Right ventricle myocardium inferior (tissue), 1 donor: ENCODE measurements at places on chromosomes 6 and 20. TPM values are rescaled to one million over a fixed set of nuclear protein-coding genes. Genes with fewer than 3 reads are reported as not detected.

Gene CLVS2
- not detected for total RNA-seq

Gene HLA-DRB1
- 32.4 TPM for total RNA-seq

Gene BPIFA1
- total RNA-seq: not detected

Gene SLC17A3
- not detected for total RNA-seq

Gene IBTK
- total RNA-seq: 27.6 TPM

Gene AVP
- 0.84 TPM for total RNA-seq

Gene MYLK2
- total RNA-seq: 0.35 TPM

Gene PHACTR3
- total RNA-seq: 9.9 TPM

Gene ZC2HC1B
- total RNA-seq: not detected

Gene HLA-DOA
- total RNA-seq: 1.5 TPM

Gene PRKN
- total RNA-seq: 19.5 TPM

Gene CCN5
- total RNA-seq: 13.6 TPM

Gene IL17A
- not detected for total RNA-seq

GRCh38 chr6:109794201-109794923 lies 103.3 kb downstream of the FIG4 start:
- DNase-seq: no peak

DNA sequence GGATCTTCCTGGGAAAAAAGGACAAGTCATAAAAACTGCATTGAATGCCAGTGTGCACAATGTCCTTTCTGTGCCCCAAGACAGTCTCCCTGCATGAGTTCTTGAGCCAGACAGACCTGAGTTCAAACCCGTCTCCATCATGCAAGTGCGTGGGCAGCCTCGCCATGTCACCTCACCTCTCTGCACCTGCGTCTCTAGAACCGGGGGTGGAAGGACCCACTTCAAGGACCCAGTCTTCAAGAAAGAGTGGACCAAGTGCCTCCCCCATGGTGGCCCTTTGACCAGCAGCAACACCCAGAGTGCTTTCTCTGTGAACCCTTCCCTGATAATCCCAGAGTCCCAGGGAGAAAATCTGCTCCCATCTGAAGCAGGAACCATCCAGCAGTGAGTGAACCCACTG lies 23.5 kb upstream of the ANGPT4 start:
- peak; percentile 67 for DNase-seq

DNA sequence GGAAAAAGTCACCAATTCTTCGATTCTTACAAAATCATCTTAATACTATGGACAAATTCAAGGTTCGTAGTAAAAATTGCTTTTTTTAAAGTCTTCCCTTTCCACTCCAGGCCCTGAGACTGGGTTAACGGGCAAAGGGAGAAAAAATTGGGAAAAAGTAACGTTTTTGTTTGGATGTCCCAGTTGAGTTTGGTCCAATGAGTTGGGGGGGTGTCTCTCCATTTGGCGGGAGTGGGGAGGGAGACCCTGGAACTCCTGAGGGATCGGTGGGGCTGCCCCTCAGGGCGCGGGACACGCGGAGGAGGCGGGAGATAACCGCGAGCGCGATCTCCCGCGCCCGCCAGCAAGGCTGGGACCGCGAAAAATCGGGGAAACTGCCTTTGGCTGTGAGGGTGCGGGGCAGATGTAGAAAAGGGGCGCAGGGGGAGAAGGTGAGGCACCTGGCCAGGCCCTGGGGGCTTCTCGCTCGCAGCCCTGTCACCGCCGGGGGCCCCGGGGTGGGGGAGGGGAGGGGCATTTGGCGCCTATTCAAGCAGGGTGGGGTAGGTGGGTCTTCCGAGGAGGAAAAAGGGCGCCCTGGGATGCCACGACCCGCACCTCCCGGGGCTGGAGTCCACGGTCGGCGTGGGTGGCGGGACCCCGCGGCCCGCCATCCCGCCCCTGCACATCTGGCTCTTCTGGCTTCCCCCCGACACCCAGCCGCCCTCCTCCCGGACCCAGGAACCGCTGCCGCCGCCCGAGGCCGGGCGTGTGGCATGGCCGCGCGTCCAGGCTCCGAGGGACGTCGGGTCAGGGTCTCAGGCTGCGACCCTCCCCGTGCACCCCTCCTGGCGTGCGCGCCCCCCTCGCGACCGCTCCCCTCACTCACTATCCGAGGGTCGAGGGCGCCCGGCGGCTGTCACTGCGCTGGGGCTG lies 595 bp downstream of the FBXO5 start:
- peak; percentile 72 for DNase-seq

- no peak for DNase-seq
These were observed 9.4 kb upstream of the CCN2 start for GRCh38 chr6:131960371-131961133.

DNA sequence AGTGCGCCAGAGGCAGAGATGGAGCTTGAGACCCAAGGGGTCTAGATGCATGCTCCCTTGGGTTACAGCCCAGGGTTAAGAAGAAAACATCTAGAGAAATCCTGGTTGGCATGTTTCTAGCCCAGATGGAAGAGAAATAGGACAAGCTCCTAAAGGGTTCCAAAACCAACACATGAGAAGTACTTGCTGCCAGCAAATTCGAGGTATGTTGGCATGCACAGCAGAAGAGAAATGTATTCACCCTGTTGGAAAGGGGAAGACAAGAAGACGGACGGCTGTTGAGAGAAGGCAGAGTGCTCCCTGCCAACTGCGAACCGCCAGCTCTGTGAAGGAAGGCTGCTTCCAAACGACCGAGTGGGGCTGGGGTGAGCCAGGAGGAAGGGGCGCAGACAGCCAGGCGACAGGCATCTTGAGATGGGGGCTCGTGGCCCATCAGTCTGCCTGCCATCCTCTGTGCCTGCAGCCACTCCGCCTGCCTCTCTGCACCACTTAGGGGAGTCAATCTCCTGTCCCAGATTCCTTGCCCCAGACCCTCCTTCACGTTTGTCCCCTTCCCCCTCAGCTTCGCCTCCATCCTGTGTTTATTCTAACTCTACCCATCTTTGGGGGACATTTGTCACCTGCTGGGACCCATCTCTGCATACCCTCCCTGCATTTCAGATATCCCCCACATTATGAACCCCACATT lies 249.2 kb downstream of the CDC5L start:
- no peak for DNase-seq

- DNase-seq: no peak
These were observed 40.6 kb upstream of the NHSL1 start for GRCh38 chr6:138539876-138540275.

DNA sequence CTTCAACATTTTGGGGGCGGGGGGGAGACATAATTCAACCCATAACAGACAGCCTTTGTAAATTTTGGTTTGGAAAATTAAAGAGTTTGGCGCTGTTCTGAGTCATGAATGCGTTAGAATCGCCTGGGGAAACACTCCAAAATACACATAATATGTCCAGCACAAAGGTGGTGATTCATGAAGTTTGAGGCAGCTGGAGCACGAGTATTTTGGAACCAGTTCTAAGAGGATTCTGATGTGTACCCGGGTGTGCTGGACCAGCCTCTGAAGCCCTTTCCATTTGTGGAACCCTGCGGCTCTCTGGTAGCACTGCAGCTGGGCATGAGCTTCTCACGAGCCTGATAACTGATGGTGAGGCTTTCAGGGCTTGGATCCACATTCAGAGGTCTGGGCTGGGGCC lies 4.7 kb downstream of the GMPR start:
- no peak for DNase-seq

DNA sequence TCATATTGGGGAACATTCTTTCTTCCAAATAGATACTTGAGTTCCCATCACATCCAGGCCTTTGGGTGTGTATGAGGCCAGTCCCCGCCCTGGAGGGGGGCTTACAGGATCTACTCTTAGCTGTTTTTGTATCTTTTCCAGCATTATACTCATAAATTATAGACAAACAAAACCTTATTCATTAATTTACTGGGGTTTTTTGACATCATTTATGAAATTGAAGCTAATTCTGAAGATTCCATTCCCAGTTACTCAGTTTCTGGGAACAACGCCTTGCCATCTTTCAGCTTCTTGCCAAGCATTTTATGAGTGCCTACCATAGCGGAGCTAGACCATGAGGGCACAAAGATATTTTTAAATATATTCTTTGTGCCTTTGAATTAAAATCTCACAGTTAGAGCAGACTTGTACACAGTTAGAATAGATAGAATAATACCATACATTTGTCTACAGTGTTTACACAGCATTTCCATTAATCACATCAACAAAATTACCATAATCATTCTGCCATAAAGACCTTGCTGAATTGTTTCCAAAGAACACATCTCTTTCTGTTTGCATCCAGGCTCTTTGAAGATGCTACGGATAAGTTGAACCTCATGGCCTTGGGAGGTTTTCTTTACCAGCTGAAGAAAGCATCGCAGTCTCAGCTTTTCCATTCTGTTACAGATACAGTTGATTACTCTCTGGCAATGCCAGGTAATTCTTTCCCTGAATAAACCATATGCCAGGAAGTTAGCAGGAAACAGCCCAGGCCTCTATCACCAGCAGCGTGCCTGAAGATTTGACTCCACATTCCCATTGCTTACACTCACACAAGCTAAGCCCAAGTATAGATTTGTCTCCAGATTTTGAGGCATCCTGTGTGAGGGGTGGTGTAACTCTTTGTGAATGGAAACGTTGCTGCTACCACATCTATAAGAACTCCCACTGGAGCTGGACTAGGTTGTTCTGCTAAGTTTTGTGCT lies 75.4 kb upstream of the PBOV1 start:
- DNase-seq: no peak

GRCh38 chr6:107715550-107716321 lies 108.4 kb downstream of the SCML4 start:
- no peak for DNase-seq

GRCh38 chr20:36523341-36523740 lies 18.0 kb upstream of the MYL9 start:
- DNase-seq: no peak

- no peak for DNase-seq
These were observed 74.4 kb downstream of the HDGFL1 start for GRCh38 chr6:22643780-22644179.

DNA sequence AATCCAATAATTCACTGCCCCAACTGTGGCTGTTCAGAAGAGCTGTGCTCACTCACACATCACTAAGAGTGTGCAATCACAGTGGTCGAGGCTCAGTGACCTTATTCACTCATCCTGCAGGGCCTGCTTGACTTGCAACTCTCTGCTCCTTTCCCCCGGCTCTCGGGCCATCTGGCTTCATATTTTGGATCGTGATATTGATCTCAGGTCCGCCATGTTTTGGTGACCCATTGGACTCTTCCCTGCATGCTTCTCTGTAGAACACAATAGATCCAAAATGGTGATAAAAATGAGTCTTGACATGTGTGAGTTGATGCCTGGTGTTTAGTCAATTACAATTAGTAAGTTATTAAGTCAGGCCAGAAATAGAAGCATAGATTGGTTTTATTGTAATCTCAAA lies 313.9 kb upstream of the SOX4 start:
- no peak for DNase-seq

DNA sequence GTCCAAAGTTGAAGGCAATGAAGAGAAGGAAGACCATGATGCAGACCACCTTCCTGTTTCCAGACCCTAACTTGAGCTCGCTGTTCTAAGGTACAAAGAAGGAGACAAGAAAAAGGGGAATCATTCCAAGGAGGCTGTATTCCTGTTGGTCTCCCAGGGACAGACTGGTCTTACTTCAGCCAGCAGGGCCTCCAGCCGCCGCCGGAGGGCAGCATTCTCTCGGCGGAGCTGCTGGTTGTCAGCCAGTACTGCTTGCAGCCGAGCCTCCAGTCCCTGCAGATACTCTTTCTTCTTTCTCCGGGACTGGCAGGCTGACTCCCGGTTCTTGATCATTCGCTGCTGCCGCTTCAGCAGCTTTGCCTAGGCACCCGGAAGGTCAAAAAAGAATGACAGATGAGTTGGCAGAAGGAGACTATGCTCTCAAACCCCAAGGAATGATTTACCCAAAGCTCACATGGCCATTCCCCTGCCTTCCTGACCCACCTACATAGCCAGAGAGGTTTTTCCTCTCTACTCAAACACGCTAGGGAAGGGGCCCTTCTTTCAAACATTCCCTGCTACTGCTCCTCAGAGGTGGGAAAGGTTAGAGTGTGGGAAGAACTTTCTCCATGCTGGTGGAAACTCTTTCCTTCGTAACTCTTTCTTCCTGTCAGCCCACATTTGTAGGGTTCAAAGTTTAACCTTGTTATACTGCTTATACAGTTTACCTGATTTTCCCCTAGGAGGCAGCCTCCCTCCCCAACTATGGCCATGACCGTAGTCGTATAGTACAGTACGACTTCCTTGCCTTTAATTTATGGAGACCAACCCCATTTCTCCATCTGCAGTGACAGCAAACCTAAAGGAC lies 9.0 kb downstream of the ATF6B start:
- peak; percentile 92 for DNase-seq

- DNase-seq: no peak
These were observed 128.6 kb upstream of the LRFN2 start for GRCh38 chr6:40715570-40716403.

DNA sequence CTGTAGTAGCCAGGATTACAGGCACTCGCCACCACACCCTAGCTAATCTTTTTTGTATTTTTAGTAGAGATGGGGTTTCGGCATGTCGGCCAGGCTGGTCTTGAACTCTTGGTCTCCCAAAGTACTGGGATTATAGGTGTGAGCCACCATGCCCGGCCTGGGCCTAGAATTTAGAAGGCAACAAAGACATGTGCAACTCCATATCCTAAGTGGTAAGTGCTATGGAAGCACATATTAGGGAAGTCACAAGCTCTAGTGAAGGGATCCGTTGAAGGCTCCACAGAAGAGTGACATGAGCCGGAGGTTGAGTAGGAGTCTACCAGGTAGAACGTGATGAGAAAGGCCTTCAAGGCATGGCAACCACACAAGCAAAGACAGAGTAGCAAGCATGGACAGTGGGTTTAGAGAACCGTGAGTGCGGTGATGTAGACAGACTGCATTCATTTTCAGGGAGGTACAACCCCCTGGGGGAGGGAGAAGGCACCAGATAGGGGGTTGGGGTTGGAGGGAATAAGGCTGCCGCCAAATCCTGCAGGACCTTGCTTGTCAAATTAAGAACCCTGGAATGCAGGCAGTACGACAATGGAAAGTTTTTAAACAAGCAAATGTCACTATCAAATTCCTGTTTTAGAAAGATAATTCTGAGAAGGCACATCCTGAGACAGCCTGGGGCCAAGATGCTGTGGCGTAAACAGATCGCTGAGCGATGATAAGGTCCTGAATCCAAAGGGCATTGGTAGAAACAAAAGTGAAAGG lies 50.2 kb downstream of the ARHGAP18 start:
- DNase-seq: no peak

DNA sequence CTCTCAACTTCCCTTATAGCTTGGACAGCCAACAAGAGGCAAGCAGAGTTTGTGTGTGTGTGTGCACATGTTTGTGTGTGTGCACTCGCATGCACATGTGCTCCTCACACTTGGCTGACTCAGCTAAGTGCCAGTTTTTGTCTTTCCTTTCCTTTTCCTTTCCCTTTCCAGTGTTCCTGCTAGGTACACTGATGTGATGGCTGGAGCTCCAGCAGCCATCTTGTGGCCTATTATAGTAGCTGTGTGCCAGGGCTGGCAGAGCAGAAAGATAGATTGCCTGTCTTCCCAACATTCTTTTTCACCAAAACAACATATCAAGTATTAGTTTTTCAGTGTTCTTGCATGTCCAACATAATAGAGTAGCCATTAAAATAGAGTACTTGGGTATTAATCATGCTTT lies 79.5 kb downstream of the AK9 start:
- no peak for DNase-seq

- DNase-seq: no peak
These were observed 149.3 kb downstream of the PTPRK start for GRCh38 chr6:128371136-128371535.

GRCh38 chr20:11766961-11767360 lies 150.7 kb upstream of the BTBD3 start:
- DNase-seq: no peak

- DNase-seq: no peak
These were observed 170.3 kb upstream of the PDE10A start for GRCh38 chr6:165833355-165833754.
